ENCODE measurements at places on chromosomes 5 and 9. TPM values are rescaled to one million over a fixed set of nuclear protein-coding genes. Genes with fewer than 3 reads are reported as not detected.

DNA sequence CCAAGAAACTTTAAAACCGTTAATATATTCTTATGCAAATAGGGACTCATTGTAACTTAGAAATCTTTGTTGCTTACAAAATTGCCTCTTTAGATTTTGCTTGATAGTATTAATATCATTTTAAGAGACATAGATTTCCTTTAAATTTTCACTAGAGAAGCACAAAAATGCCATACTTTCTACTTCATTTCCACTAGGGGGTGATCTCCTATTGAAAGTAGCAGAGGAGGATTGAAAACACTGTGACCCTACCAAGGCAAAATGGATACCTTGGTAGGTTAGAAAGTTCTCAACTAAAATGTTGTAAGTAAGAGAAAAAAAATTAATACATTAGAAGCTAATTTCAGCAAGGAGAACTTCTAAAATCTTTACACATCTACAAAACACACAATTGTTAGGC is 204.9 kb downstream of the CHSY3 start:
- H3K36me3 ChIP-seq: no peaks in the 10 kb centered on the region
- no peaks in the 10 kb centered on the region for H3K27me3 ChIP-seq
- no peak for DNase-seq
- no peaks in the 10 kb centered on the region for H3K4me1 ChIP-seq
- no peak overlapping the region for H3K27ac ChIP-seq
- H3K4me3 ChIP-seq: no peak overlapping the region

ABCA1 gene
- polyA plus RNA-seq: 3.3 TPM

- no peak overlapping the region for H3K27ac ChIP-seq
- H3K36me3 ChIP-seq: no peaks in the 10 kb centered on the region
- H3K4me3 ChIP-seq: no peak overlapping the region
- no peaks in the 10 kb centered on the region for H3K4me1 ChIP-seq
Measured at GRCh38 chr5:101605700-101606099, 690.4 kb downstream of the SLCO4C1 start.

DNA sequence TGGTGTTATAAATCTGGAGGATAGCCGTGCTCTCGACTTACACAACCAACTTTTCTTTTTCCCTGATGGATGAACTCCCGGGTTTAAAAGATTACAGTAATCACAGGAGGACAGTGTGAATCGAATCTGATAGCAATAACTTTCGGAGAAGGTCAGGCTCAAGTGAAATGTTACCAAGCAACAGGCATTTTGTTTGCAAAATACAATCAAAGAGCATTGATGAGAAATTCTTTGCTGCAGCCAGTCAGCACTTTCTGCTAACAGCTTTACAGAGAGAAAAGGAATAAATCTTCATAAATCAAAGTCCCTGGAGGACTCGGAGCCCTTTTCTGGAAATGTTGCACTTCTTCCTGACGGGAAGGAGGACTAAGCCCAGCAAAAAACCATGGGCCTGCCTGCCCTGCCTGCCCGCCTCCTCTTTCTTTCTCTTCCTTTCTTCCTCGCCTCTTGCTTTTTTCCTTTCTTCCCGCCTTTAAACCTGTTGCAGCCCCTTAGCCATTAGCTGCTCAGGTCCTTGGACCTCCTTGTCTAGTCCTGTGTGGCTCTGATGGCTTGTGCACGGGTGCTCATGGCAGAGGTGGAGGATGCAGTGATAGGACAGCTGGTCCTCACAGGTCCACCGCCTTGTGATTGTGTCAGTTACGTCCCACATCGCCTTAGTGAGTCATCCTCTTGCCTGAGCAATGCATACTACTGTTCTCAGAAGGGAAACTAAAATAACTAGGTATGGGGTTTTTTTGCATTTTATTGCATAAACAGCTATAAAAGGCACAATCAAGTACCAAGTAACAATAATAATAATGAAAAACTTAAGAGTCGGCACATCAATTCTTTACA is 6.2 kb downstream of the DMRT3 start:
- H3K27ac ChIP-seq: no peak overlapping the region
- no peak for DNase-seq
- H3K4me3 ChIP-seq: no peak overlapping the region
- H3K36me3 ChIP-seq: no peaks in the 10 kb centered on the region
- H3K4me1 ChIP-seq: no peaks in the 10 kb centered on the region
